Spinal cord (tissue), 10 donors: ENCODE measurements at places on chromosomes 4 and X.

- DNase-seq, result no peak
These were observed 346.2 kb downstream of the MAPK10 start for GRCh38 chr4:86013621-86014020.

- DNase-seq, result no peak
These were observed 105.6 kb downstream of the ANXA10 start for GRCh38 chr4:168197926-168198325.

DNA sequence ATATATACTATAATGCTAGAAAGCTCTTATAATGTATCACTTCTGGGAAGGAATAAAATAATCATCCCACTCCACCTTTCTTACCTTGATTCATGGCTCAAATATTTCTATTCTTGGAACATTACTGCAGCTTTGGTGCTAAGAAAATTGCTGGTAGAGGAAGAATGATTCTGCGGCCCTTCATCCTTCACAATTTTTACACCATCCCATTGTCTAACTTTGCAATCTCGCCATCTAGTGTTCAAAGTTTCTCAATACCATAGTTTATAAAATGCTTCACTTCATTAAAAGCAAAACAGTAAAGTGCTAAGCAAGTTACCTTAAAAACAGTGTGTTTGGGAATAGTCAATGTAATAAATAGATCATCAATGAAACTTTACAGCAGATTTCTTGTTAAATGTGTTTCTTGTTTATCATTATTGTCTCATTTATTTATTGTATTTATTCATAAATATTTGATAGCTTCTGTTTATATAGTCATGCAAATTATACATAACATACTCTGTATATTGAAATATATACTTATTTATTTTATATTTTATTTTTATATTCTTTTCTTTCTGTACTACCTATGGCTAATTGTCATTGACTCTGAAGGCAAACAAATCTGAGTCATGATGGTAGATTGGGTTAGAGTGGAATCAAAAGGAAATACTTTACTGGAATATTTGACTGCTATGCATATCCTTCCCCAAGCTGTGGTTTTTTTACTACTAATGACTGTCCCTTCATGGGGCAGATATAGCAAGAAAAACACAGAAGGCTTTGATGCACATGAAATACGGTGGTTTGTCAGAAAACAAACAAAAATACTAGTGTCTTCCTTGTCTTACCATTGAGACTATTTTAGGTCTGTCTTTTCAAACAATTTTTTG, 390.7 kb downstream of the MAPK10 start:
- peak; percentile 95 for DNase-seq

DNA sequence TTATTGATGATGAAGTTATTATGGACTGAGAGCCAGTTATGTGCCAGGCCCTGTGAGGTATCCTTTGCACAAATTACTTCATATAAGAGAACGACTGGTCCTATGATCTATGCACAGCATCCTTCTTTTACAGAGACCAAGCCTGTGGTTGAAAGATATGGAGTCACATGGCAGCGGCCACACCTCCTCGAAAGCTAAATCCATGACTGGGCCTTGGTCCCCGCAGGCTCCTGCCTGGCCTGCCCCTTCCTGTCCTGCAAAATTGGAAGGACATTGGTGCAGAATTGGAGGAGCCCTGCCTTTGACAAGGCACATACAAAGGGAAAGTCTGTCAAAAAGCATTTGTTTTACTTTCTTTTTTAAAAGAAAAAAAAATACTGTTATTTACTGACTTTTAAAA, 18.3 kb downstream of the SORBS2 start:
- DNase-seq, result no peak

GRCh38 chrX:41291309-41291708, 42.7 kb upstream of the DDX3X start:
- DNase-seq, result no peak

DNA sequence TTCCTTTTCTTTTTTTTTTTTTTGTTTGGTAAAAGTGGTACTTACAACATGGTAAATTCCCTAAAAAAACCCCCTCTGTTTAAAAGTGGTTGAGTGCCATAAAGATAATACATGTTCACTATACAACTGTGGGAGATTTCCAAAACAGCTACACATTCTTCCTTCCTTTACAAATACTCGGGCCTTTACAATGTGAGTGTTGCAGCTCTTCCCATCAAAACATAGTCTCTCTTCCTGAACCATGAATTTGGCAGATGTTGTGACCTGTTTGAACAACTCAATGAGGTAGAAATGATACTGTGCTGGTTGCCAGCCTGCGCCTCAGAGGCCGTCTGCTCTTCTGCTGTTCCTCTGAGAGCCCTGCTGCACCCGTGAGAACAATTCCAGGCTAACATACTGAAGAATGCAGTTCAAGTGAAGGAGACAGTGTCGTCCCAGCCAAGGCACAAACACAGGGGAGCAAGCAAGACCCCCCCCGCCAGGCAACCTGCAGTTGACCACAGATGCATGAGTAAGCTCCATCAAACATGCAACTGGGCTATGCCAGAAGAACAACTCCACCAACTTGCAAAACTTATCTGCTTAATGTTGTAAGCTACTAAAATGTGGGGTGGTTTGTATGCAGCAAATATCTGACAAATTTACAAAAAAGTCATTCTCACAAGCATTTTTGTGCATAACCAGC, 645.0 kb downstream of the PCDH7 start:
- DNase-seq, result no peak

DNA sequence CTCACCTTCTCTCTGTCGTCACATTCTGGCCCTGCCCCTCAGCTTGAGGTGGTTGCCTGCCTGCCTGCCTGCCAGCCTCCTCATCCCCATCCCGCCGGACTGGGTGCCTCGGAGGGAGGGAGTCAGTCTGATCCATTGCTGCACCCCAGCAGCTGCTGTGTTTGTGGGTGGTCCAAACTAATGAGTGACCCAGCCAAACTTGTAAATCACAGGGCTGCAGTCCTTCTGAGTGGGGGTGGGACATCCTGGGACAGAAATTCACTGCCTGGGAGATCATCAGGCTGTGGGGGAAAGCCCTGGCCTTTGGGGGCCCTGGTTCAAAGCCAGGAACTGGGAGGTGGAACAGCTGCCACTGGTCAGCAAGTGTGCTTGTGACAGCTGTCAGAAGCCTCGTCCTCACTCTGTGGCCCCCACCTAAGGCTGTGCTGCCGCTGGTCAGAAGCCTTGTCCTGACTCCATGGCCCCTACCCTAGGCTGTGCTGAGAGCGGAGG, 5.6 kb downstream of the GPR78 start:
- no peak for DNase-seq

DNA sequence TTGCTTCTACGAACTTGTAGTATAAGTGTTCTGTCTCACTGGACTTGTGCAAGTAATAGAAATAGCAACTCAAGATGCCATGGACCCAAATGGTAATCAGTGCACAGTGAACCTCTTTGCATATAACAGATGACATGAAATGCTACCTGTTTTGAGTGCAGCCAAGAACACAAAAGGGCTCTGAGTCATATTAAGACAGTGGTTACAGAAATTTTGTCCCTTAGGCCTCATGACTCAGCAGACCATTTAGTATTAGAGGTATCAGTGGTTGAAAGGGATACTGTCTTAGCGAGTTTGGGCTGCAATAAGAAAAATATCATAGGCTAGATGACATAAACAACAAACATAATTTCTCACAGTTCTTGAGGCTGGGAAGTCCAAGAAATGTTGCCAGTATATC, 502.9 kb upstream of the PCDH10 start:
- no peak for DNase-seq

GRCh38 chr4:24578364-24578763, 6.0 kb downstream of the DHX15 start:
- DNase-seq, result no peak
